ENCODE measurements at places on chromosomes 1 and 21.
A peak's percentile ranks its signal among the peaks of the same experiment; 100 is the strongest.

DNA sequence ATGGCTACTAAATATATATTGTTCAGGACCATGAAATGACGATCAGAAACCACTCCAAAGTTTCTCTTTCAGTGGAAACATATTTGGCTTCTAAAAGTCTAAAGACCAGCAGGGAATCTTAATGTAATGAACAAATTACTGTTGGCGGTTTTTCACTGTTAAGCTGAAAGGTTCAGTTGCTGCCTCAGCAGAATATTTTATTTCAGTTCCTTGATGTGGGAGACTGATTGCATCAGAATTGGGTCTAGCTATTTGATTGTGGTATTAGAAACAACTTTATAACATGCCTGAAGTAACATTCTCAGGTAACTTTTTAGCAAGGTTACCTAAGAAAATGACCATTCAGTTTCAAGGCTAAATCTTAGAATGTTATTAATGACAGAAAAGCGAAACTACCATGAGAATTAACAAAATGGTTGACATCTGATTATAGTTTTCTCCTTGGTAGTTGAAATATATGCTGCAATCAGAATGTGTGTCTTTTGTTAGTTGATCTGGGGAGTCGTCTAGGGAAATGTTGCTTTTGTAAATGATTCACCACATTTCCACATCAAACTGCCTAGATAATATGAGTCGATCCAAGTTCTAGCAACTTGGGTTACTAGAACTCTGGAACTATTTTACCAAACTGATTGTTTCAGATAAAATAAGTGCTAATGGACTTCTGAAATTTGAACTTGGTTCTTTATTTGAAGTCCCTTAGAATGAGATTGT is 200.4 kb downstream of the HMCN1 start:
- no peak for DNase-seq

GRCh38 chr1:211910913-211911485 is 80.4 kb upstream of the LPGAT1 start:
- DNase-seq: no peak

GRCh38 chr1:8356256-8357209 is 38.6 kb downstream of the SLC45A1 start:
- DNase-seq: peak; percentile 10

GRCh38 chr1:155645648-155646047 is 35.6 kb downstream of the MSTO1 start:
- DNase-seq: no peak

GRCh38 chr1:95033843-95034242 is 38.9 kb downstream of the ALG14 start:
- no peak for DNase-seq

- DNase-seq: no peak
Observed at GRCh38 chr1:239976130-239976968, 115.3 kb upstream of the FMN2 start.

- DNase-seq: no peak
Observed at GRCh38 chr1:181153634-181153961, 65.1 kb downstream of the IER5 start.

DNA sequence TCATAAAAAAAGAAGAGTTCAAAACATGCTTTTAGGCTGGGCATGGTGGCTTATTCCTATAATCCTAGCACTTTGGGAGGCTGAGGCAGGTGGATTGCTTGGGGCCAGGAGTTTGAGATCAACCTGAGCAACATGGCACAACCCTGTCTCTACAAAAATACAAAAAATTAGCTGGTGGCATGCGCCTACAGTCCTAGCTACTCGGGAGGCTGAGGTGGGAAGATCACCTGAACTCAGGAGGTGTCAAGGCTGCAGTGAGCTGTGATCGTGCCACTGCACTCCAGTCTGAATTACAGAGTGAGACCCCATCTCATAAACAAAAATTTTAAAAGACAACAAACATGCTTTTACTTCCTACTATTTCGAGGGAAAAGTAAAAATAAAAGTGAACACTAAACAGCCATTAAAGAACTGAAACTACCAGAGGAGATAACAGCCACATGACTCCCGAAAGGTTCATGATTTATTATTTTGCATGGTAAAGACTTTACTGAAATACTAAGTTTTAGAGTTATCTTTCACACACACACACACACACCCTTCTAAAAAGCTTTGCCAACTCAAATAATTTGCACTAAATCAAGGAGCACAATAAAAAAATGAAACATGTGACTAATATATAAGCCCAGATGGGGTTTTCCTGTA is 48.1 kb downstream of the USP1 start:
- DNase-seq: no peak

GRCh38 chr1:41696381-41696780 is 211.9 kb upstream of the EDN2 start:
- DNase-seq: peak; percentile 62

GRCh38 chr21:20459838-20460237 is 538.4 kb upstream of the NCAM2 start:
- no peak for DNase-seq

DNA sequence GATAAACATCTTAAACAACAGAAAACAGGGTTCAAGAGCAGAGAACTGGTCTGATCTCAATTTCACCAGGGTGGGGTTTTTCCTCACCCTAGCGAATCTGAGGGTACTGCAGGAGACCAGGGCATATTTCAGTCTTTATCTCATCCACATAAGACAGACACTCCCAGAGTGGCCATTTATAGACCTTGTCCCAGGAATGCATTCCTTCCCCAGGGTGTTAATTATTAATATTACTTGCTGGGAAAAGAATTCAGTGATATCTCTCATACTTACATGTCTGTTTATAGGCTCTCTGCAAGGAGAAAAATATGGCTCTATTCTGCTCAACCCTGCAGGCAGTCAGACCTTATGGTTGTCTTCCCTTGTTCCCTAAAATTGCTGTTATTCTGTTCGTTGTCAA is 84.1 kb downstream of the LYPLAL1 start:
- DNase-seq: no peak

DNA sequence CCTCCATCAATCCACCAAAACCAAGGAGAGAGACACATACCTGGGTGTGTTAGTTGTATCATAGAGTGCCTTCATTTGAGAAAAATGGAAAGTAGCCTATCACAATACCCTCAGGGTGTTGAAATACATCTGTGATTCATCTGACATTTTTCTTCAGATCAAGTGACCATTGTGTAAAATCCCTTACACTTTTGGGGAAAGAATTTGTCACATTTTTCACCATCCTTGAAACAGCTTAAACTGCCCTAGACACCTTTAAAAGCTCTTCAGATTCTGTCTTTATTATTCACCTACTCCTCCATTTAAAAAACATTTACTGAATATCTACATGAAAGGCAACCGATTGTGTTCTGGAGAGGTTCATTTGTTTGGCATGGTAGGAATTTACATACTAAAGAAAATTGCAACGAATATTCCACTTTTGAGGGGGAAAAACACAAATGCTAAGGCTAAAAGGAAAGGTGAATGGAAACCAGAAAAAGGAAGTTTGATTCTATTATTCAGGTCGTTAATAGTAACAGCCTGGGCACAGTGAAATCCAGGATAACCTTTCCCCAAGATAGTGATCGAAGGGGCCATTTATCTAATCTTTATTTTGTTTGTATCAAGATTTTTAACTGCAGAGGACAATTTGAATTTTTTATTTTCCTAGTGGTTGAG is 70.4 kb upstream of the SAMSN1 start:
- DNase-seq: no peak

DNA sequence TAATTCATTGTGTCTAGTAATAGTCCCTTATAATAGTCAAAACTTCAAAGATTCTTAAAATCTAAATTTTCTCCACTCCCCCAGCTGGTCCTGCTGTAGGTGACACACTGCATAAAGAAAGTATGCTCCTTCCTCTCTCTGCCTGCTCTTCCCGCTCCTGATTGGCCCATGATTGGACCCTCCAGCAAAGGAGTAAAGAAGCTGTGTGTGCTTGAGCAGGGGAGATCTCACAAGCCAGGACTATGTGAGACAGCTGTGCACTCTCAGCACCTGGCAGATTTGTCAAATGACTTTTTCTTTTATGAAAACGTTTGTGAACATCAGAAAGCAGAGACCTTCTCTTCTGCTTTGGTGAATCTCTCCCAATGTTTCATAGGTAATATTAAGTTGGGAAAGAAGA is 274.8 kb upstream of the LYPLAL1 start:
- no peak for DNase-seq

DNA sequence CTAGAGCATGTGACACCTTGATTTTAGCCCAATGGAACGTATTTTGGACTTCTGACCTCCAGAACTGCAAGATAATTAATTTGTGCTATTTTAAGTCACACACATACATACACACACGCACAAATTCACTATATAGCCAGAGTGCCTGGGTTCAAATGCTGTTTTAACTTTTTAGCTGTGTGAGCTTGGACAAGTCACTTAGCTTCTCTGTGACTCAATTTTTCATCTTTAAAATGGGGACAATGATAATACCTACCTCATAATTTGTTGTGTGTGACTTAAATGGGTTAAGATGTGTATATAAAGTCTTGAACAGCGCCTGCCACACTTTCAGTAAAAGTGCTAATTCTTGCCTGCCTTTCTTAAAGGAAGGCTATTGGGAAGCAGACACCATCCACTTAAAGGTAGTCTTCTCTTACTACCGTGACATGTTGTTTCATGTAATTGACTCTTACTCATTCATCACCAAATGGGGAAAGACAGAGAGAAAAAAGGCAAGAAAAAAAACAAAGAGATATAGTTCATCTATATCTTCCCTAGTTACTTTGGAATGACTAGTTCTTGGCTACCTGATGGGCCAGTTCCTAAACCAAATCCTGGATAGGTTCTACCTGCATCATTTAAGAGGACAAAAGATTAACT is 56.3 kb downstream of the SLC30A7 start:
- DNase-seq: no peak

DNA sequence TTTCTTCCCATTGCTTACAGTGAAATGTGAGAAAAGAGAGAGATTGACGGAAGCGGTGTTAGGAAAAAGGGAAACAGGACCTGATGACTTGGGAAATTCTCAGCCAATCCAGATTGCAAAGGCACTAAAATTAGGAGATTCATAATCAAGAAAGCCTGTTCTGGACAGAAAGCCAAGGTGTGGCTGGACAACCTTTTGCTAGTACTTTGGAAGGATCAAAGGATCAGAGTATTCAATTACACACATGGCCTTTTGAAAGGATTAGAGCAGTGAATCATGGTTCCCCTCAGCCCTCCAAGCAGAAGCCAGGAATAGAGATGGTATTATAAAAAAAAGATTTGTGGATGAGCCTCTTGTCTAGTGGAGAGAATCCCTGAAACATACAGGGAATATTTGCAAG is 669.8 kb upstream of the ADAMTS5 start:
- DNase-seq: no peak

- DNase-seq: peak; percentile 62
Observed at GRCh38 chr1:226736908-226737818, 1.9 kb downstream of the ITPKB start.

DNA sequence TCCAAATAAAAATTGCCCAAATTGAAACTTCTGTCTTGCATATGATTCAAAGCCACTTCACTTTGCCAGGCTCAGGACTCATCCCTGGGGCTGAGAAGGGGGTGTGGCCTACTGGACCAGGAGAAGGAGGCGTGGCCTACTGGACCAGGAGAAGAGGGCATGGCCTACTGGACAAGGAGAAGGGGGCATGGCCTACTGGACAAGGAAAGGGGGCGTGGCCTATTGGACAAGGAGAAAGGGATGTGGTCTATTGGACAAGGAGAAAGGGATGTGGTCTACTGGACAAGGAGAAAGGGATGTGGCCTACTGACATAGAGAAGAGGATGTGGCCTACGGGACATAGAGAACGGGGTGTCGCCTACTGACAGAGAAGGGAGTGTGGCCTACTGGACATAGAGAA is 405.3 kb downstream of the RRAGC start:
- no peak for DNase-seq

DNA sequence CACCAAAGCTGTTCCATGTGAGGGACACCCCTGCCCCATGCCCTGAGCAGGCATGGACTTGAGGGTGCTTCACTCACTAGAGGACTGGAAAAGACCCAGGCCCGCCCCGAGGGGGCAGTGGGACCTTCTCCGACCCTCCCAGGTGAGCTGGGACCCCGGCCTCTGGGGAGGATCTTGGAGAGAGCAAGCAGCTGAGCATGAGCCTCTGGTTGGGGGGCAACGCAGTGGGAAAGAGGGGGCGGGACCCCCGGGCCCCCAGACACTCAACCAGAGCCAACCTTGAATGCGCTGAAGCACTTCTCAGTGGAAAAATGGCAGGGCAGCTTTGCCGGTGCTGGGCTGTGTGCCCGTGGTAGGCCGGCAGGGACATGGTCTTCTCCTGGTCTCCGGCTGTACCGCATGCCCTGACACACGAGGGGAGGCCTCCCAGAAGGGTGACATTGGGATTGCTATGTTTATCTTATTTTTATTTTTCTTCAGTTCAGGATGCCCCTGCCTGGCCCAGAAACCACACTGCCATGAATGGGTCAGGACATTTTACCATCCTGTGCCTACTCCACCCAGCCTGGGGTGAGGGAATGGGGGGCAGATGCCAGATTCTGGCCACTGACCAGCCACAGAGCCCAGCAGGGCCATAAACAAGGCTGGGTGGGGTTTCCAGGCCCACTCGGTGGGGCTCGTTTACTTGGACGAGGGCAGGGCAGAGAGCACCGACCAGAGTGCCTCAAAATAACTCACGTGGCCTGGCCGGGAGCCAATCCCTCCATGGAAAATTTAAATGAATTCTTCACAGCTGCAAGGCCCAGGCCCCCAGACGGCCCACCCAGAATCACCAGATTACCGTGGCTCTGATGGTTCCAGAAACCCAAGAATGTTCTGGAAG is 17.2 kb upstream of the LAPTM5 start:
- no peak for DNase-seq

- DNase-seq: peak; percentile 57
Observed at GRCh38 chr1:26541816-26542711, 12.5 kb downstream of the RPS6KA1 start.

GRCh38 chr1:37901893-37902225 is 42.5 kb upstream of the MTF1 start:
- DNase-seq: no peak

- DNase-seq: no peak
Observed at GRCh38 chr1:53071167-53071865, 9.3 kb downstream of the PODN start.

- DNase-seq: no peak
Observed at GRCh38 chr1:19644681-19645410, 735 bp downstream of the NBL1 start.

GRCh38 chr21:34075760-34076660 is 2.6 kb downstream of the MRPS6 start:
- no peak for DNase-seq

GRCh38 chr1:35298464-35298863 is 30.0 kb downstream of the ZMYM4 start:
- DNase-seq: no peak

GRCh38 chr1:235421751-235422150 is 54.5 kb downstream of the TBCE start:
- no peak for DNase-seq

- no peak for DNase-seq
Observed at GRCh38 chr21:39675993-39676661, 63.4 kb downstream of the B3GALT5 start.

DNA sequence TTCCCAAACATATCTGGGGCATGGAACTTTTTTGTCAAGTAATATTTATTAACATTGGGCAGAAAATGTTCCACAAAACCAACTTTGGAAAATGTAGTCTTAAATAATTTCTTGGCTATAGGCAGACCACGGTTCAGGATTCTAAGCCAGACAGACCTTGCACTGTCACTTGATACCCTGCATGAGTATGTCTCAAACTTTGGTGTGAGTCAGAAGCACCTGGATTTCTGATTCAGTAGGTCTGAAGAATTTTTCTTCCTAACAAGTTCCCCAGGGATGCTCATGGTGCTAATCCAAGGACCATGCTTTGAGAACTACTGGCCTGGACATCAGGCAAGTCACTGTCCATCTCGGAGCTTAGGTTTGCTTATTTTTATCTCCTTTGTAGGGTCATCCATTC is 562.0 kb downstream of the PLPP3 start:
- no peak for DNase-seq

Measured in left hindlimb (tissue), 1 donor.